Stimulated activated naive CD4-positive, alpha-beta T cell treated with Interleukin-2 at 50 U/mL for 16 hours (primary cell): ENCODE measurements at places on chromosomes 11 and 22.
A peak's percentile ranks its signal among the peaks of the same experiment; 100 is the strongest.

DNA sequence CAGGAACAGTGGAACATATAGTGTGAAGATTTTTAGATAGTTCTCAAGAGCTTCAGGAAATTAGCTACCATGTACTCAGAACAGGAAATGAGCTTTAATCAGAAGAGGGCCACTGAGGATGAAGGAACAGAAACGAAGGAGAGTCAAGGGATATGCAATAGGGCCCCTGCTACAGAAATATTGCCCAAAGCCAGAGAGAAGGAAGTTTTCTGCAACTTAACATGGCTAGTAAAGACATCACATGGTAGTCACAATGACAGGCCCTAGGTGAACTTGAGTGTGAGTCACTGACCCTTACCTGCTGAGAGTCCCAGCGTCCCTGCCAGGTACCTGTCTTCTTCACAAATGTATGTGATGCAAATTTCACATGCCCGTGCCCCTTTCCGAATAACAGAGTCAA, 25.2 kb upstream of the CARD16 start:
- DNase-seq = no peak

GRCh38 chr22:50251477-50252081, 514 bp upstream of the HDAC10 start:
- no peak for DNase-seq

GRCh38 chr22:49205483-49205800, 622.2 kb downstream of the BRD1 start:
- DNase-seq = no peak

DNA sequence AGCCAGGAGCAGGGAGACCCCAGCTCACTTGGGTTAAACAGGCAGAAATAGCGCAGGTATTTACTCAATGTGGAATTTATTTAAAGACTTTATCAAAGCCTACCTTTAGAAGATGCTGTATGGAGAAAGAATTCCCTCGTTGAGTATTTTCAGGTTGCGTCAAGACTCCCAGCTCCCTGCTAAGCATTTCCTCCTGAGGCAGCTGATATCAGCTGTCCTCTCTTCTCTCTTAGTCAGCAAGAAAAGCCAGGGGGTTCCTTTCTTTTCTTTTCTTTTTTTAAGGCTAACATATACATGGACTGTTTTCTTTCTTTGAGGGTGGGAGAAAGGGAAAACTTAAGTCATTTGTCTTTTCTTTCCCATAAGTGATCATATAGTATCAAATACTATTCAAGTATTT, 125.8 kb upstream of the POU2AF2 start:
- DNase-seq = no peak

DNA sequence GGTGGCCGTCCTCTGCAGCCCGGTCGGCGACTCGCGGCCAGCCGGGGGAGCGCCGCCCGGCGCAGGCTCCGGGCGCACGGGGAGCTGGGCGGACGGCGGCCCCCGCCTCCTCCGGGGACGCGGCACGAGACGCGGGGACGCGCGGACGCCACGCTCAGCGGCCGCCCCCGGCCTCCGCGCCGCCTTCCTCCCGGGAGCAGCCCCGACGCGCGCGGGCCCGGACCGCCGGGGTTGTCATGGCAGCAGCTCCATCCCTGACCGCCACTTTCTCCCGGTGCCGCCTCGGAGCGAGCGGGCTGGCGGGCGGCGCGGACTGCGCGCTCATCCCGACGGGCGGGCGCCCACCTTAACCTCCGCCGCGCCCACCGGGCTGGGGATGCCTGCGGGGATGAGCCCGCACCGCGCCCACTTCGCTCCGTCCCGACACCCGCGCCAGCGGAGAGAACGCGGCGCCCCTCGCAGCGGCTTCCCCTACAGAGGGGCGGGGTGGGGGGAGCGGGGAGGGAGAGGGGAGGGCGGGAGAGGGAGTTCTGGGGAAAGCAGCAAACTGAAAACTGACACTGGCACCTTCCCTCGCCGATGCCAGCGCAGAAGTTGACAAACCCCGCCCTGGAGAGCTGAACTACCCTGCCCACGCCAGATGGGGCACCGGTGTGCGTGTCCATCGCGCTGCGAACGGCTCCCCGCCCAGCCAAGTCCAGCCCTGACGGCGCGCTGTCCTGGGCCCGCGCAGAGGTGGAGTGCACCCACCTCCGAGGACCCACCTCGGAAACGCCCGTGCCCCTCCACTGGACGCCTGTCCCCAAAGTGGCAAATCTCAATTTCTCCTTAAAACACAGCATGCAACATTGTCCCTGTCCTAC, 588.4 kb downstream of the OPCML start:
- no peak for DNase-seq

- no peak for DNase-seq
Observed at GRCh38 chr11:133011604-133012003, 520.7 kb downstream of the OPCML start.

DNA sequence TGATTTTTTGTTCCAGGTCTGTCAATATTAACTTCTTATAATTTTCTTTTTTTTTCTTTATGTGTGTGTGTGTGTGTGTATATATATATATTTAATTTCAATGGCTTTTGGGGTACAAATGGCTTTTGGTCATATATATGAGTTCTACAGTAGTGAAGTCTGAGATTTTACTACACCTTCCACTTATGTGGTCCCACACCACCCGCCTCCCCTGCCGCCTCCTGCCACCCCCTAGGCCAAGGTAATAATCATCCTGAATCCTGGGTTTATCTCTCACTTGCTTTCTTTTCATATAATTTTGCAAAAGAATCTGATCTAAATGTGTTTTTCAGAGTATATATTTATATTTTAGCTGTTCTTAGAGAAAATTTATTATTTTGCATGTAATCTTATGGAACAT, 11.1 kb downstream of the NEAT1 start:
- no peak for DNase-seq

DNA sequence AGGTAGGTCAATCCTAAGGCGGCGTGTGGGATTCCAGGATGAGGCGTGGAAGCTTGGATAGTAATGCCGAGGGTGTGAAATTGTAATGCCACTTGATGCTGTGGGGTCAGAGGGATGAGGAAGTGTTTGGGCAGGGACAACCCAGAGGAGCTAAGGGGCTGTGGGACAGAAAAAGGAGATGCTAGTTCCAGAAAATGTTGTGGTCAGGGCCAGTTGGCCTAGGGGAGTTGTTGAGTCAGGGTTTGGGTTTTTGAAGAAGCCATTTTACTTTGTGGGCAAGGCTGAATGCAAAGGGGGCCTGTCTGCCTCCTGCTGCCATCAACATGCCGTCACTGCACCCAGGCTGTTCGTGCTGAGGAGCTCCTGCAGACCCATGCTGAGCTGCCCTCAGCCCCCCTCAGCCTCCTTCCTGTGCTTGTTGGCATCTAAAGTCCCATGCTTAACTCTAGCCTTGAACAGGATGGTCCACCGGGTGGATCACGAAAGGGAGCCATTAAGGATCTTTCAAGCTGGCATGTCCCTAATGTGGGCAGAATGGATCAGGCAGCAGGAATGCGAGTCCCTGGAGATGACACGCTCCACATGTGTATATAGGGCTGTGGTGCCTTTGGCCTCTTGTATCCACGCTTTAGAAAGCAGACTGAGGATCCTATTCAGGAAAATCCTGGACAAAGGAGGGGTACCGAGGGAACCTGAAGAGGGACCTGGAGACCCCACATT, 2.1 kb downstream of the C11orf16 start:
- DNase-seq = no peak

- no peak for DNase-seq
Observed at GRCh38 chr11:61749591-61750217, 2.7 kb upstream of the MYRF start.

DNA sequence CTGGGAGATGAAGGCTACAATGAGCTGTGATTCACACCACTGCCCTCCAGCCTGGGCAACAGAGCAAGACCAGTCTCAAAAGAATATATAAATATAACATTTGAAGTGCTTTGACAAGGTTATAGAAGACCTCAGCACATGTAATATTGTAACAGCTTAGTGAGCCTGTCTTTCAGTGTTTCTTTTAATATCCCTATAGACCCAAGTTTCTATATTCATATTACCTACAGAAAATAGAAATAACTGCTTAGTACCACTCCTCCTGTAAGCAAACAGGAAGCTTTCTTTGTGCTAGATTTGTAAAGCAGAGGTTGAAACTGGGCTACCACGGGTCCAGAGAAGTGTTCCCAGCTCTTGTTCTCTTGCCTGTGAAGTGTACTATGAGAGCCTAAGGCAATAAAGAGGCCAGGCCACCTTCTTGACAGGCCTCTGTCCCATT, 68.2 kb downstream of the PPP2R1B start:
- DNase-seq = no peak

GRCh38 chr22:31692186-31692886, 30.3 kb upstream of the PISD start:
- DNase-seq = no peak

DNA sequence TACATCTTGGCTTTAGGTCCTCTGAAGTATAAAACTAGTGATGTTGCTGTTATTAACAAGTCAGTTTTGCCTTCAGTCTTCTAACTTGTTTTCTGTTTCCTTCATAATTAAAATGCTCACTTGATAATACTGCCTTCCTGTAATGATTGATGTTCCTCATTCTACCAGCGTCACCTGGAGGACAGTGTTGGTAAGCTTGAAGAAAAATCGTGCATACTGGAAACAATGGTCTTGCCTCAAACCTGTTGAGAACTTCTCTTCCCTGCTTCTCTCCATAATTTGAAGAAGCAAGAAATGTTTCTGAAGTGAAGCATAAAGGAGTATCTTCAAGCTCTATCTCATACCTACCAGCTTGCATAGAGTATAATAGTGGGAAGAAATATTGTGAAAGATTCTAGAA, 3.0 kb downstream of the YWHAH start:
- peak; percentile 9 for DNase-seq

- DNase-seq = no peak
Observed at GRCh38 chr11:125374398-125374797, 121.7 kb downstream of the FEZ1 start.

DNA sequence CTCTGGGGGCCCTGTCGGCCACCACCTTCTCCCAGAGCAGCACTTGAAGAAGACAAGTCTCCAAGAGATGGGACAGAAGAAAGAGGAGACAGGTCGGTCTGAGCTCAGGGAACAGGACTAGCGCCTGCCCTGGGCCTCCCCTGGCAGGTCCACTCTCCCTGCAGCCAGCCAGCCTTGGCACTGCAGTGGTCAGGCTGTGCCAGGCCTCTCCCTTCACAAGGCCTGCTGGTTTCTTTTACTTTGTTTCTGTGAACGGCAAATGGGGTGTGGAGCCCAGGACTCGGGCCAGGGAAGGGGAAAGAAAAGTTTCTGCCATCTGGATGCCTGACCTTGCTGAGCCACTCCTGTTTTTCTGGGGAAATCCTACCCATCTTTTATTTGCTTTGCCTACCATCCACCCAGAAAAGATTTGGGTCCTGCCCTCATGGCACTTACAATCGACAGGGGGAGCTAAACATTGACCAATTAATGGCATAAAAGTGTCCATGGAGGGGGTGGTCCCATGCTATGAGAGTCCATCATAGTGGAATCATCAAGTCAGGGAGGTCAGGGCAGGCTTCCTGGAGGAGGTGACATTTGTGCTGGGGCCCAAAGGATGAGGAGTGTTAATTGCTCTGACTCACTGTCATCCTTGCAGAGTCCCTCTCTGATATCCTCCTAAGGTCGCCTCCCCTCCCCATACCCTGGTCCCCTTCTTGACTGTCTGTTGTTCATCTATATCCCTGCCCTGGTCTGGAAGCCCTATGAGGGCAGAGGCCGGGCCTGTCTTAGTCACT, 65.2 kb downstream of the NFAM1 start:
- no peak for DNase-seq

GRCh38 chr11:112593440-112593839, 332.8 kb upstream of the PLET1 start:
- DNase-seq = no peak

DNA sequence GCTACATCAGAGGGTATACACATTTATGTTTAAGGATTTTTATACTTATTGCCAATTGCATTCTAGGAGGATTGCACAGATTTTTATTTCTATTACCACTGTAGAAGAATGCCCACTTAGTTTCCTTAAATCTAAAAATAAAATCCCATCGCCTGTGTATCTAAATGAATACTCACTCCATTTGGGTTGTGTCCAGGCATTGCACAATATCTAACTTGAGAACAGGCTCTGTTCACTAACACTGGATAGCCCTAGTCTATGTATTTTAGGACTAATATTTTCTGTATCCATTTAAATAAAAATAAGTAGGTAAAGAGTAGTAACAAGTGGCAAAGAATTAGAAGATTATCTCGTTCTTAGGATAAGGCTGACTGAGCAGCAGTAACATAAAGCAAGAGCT, 4.1 kb downstream of the C11orf52 start:
- DNase-seq = no peak

- DNase-seq = no peak
Observed at GRCh38 chr22:40270748-40271373, 75.4 kb upstream of the ADSL start.

GRCh38 chr22:32764330-32765131, 37.0 kb upstream of the TIMP3 start:
- DNase-seq = no peak

DNA sequence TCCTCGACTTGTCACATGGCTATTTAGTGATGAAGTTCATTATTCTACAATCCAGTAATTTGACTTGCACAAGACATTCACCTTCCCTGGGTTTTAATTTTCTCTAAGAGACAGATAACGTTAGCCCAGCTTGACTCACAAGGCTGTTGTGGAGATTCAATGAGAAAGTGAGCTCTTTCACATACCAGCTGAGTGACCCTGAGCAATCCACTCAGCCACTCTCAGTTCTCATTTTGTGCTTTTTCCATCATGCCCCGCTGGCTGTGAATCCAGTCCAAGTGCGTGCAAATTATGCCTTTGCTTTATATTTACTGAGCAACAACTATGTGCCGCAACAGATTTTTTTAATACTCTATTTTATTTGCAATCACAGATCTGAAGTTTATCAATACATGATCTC, 176.5 kb downstream of the LARGE1 start:
- DNase-seq = no peak

GRCh38 chr11:491358-491757, 15.7 kb downstream of the RNH1 start:
- DNase-seq = no peak

GRCh38 chr11:103898577-103899336, 137.7 kb upstream of the DDI1 start:
- no peak for DNase-seq

- DNase-seq = no peak
Observed at GRCh38 chr22:38415561-38416321, 39.3 kb downstream of the KCNJ4 start.

DNA sequence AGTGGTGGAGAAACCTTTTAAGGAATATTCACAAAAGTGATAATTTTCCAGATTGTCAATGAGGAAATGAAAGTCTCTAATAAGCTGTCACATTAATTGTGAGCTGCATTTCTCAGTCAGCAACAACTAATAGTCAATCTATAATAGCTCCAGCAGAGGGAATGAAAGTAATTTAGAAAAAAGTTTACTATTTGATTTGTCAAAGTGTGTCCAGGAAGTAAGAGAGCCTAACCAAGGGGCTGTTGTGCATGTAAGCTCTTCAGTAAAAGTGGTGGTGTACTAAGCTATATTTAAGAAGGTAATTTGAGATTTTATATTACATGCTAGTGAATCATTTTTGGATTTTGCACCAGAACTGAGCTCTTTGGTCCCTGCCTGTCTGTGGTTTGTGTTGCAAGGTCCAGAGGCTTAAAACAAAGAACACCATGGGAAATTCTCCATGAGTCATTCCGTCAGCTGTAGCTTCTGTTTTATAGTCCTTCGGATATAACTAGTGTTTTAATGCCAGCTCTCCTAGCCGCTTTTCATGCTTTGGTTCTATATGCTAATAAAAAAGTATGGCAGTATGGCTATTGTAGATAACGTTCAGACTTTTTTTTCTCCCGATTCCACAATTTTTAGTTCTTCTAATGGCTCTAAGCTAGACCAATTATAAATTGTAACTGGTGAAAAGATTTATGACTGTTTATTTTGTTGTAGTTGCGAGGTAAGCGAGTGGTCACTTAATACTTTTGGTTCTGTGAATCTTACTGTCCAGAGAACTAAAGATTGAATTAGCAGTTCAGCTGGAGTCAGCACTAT, 64.6 kb downstream of the ARHGEF12 start:
- DNase-seq = no peak
